ENCODE measurements at places on chromosomes 7 and 10.

DNA sequence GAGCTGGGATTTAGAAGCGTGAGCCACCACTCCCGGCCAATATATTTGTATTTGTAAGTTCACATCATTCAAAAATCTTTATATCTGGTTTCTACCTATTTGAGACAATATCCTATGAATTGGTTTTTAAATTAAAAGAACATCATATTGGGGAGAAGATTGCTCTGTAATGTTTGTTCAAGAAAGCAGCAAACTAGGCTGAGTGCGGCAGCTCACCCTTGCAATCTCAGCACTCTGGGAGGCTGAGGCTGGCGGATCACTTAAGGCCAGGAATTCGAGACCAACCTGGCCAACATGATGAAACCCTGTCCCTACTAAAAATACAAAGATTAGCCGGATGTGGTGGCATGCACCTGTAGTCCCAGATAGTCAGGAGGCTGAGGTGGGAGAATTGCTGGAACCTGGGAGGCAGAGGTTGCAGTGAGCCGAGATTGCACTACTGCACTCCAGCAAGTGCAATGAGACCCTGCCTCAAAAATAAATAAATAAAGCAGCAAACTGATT lies 9.4 kb downstream of the NIPSNAP2 start:
- DNase-seq = no peak

DNA sequence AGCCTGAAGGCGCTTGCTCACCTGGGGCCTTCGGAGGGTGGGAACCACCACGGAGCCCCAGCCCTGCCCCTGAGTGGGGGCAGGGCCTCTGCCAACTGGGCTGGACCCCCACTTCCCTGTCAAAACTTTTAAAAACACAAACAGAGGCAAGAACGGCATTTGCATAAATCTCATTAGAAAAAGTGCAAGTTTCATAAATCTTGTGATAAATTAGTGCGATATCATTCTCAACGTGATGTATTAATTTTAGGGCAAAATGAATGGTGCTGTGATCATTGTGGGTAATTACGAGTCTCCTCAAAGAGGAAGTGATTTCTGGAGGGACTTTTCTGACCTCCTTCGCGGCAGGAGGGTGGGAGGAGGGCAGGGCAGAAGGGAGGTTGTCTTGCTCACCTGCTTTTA lies 98.3 kb downstream of the CDH23 start:
- DNase-seq = peak; percentile 70

DNA sequence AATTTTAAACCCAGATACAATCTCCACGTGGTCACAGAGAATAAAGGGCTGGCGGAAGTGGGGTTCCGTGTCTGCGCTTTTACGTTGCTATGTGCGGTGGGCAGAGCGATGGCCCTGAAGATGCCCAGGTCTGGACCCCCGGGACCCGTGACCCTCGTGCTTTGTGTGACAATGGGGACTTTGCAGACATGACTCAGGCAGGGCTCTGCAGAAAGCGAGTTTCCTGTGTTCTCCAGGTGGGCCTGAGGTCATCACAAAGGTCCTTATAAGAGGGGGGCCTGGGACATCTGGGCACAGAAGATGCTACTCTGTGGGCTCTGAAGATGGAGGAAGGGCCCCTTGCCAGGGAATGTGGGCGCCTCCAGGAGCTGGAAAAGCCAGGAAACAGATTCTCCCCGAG lies 95.3 kb downstream of the ELFN1 start:
- DNase-seq = no peak

DNA sequence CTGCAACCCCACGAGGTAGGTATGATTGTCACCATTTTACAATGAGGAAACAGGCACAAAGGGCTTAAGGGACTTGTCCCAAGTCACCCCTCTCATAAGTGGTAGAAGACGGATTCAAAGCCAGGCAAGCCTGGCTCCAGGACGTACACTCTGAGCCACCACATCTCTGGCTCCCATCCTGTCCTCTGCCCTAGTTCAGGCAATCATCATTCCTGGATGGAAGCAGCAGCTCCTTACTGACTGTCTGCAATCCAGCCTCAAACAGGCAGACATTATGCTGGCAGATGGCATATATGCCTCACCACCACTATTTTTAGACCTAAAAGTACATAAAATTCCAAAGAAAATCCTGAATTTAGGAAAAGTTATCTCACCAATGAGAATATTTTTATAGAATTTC lies 100.7 kb downstream of the USP6NL start:
- no peak for DNase-seq

- DNase-seq = no peak
Observed at GRCh38 chr10:116873134-116873533, 23.8 kb downstream of the ENO4 start.

- no peak for DNase-seq
Observed at GRCh38 chr10:123391275-123392028, 237.2 kb downstream of the BUB3 start.

- no peak for DNase-seq
Observed at GRCh38 chr10:3573498-3573897, 211.5 kb downstream of the KLF6 start.
